ENCODE measurements at places on chromosomes 3 and 15.

DNA sequence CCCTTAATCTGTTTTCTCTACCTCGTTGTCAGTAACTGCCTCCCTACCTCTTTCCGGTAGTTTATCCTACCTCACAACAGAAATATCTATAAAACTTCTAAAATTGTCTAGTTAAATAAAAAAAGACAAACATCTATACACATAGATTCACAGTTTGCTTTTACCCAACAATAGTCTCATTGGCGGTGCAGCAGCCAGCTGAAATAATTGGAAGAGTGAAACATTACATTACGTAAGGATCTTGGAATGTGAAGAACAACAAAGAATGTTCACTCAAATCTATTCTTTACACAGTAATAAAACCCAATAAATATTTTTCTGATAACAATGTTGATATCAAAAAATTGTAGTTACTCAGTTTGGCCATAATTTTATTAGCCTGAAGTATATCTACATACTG is 115.5 kb upstream of the ARPP21 start:
- no peak for DNase-seq

DNA sequence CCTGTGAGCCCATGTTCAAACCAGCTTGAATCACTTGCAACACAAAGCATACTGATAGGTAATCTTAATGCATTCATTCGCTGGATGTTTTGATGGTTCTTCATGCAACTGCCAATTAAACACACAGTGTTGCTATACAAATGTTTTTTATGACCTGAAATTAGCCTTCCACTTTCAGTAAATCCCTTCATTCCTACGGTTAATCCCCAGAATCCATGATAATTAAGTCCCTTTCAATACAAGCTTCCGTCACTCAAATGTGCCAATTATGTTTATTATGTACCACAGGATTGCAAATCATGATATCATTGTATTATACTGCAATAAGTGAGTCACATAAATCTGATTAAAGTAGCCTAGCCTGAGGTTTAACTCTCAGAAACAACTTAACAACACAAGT is 14.5 kb upstream of the LYZL4 start:
- no peak for DNase-seq

DNA sequence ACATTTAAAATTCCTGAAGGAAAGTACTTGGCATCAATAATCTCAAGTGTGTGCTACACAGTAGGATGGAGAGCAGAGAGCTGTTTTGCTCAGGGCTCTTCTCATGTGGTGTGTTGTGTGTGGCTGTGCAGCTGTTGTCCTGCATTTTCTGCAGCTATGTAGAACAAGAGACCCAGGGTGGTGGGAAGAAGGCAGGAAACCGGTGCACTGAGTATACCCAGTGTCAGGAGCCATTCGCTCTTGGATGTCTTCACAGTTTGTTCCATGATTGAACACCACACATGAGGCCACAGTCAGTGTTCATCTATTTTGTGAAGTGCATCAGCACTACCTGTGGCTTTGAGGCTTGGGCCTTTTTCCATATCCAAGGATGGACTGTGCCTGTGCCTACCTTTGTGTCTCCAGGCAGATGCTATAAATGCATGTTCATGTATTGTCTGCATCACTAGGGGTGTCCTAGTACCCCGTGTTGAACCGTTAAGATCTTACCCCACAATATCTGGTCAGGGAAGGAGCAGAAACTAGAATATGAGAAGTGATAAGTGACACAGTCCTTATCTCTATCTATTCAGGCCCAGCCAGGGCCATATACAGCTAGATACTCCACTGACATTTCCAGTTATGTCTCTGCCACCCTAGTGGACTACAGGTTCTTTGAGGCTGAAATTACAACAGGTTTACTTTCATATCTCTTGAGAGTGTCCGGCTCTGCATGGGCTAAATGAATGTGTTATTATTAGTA is 194.3 kb downstream of the NR2F2 start:
- DNase-seq, result no peak

DNA sequence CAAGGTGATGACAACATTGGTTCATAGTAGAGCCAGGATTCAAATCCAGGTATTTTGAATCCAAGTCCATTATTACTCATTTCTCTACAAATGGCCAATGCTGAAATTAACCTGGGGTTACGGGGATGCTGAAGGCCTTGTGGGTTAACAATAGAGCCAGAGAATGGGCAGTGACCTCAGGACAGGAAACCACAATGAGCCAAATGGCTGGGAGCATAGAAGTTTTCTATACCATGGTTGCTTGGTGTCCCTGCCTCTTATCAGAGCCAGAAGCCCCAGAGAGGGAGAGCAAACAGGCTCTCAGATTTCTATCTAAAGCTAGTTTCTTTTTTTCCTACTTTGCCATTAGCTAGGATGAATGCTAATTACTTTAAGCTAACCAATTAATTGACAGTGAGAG is 82.3 kb downstream of the TNIK start:
- DNase-seq, result no peak

- DNase-seq, result no peak
Measured at GRCh38 chr3:133457025-133457424, 57.2 kb downstream of the BFSP2 start.

DNA sequence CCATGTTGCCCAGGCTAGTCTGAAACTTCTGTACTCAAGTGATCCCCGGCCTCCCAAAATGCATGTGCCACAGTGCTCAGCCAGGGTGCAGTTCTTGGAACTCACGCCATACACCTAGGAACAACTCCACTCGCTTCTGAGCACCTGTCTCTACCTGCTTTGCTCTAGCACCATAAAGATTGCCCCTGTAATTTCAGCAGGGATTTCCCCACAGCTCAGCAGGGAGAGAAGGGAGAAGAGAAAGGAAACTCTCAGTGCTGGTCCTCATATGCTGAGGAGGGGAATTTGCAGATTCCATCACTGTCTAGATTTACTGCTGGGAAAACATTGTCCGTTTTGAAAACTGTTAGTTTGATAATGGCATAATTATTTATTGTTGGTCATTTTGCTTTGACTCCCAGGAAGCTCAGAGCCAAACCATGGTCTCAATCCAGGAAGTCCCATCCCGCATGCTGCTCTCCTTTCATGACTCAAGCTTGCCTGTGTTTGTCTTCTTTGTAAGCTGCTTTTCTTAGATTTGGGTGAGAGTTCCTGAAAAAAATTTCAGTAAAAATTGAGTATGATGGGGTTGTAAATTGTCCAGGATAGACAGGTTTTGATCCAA is 24.2 kb downstream of the TRIM71 start:
- DNase-seq, result no peak

DNA sequence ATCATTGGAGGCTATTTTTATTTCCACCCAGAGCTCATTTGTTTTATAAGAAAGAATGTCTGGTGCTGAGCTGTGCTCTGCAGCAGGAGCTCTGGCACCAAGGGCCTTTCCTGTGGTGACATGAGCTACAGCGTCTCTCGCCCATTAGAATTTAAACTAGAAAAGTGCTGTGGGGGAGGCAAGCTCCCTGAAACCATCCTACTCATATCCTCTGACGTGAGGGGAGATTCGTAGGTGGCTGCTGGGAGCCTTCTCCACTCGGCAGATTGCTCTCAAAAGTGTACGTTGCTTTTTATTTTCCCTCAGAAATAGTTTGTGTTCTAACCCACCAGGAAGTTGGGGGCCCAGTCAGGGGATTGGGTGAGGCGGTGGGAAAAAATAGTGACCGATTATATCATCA is 76.3 kb upstream of the ARHGEF3 start:
- DNase-seq, result no peak

- no peak for DNase-seq
Measured at GRCh38 chr3:30524357-30525040, 81.9 kb upstream of the TGFBR2 start.

DNA sequence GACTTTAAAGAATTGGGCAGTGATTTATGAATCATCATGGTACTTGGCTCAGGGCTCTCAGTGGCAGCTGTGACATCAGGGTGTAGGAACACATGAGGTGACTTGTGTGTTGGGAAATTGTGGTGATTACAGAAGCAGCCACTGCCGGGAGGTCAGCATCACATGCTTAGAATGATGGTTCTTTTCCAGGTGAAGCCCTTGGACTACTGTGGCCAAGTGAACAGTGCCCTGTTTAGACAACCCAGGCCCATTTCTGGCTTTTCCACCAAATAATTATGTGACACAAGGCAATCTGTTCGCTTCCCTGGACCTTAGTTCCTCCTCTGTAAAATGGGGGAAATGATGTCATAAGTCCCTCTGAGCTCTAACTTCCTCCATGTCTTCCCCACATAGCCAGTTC is 139.7 kb upstream of the ROPN1 start:
- DNase-seq, result no peak

- DNase-seq, result no peak
Measured at GRCh38 chr3:129577925-129578786, 28.3 kb downstream of the PLXND1 start.

GRCh38 chr3:110352841-110353604 is 718.6 kb upstream of the NECTIN3 start:
- no peak for DNase-seq

GRCh38 chr3:36700537-36701248 is 63.7 kb downstream of the DCLK3 start:
- no peak for DNase-seq

- no peak for DNase-seq
Measured at GRCh38 chr15:101318839-101319238, 23.8 kb upstream of the SNRPA1 start.

DNA sequence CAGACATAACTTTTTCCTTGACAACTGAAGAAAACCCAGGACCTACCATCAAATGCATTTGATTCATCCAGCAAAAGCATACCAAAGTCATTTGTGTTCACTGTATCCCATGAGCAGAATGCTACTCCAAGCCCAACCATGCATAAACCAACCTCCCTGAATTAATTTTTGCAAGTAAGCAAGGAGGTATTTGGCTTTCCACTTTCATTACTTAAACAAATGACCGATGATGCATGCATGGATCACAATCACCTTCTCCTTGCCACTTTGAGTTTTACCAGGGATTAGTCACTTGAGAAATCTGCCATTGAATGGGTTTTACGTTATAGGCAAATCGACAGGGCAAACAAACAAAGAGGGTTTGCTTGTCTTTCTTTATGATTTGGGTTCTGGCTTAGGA is 214.8 kb downstream of the FMN1 start:
- no peak for DNase-seq

- DNase-seq, result no peak
Measured at GRCh38 chr3:37016903-37017302, 23.6 kb downstream of the MLH1 start.

DNA sequence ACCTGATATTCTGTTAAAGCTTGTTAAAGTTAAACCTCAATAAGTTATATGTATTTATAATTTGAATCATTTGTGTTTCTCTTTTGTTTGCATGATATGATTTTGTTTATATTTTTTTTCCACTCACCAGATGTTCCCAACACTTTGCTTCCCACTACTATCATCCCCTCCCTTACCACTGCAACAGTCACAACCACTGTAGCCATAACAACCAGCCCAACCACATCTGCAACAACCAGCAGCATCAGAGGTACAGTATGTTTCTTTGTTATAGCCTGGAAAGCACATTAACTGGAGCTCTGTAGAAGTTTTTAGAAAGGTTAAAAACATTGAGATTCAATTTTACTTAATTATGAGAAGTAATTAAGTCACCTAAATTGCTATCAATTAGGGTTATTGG is 1011.9 kb downstream of the VGLL3 start:
- DNase-seq, result no peak

DNA sequence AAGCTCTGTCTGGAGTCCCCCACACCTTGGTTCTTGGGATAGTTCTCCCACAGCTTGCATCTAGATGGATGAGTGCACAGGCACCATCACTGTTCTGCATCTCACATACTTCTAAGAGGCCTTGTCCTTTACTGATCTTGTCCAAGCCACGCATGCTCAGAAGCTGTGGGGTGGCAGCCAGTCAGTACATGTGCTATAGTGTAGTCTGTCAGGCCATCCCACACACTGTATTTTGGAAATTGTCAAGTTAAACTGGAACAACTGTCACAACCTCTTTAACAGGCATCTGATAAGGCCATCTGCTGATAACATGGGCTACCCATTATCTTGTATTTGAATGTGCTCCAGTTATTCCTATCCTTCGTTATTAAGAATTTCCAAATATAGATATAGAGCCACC is 296.5 kb upstream of the AZI2 start:
- no peak for DNase-seq

GRCh38 chr15:95557226-95558046 is 773.1 kb upstream of the NR2F2 start:
- DNase-seq, result no peak

GRCh38 chr3:102443021-102443420 is 8.2 kb downstream of the ZPLD1 start:
- no peak for DNase-seq

DNA sequence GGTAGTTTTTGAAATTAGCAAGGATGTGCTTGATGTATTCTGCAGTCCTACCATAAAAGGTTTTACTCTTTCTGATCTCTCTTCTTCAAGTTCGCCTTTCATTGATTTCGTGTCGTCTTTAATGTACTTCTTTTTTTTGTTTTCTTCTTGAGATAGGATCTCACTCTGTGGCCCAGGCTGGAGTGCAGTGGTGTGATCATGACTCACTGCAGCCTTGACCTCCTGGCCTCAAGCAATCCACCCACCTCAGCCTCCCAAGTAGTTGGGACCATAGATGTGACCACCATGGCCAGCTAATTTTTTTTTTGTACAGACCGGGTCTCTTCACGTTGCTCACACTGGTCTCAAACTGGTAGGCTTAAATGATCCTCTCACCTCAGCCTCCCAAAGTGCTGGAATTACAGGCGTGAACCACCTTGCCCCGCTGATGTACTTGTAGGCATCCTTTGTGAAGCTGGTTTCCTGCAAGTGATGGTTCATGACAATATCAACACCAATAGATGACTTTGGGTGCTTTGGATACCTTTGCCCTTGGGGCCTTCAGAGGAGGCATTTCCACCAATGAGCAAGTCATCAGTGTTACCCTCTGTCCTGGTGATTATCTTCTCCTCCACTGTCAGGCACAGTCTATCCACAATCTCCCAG is 28.9 kb upstream of the RNF7 start:
- DNase-seq, result no peak

DNA sequence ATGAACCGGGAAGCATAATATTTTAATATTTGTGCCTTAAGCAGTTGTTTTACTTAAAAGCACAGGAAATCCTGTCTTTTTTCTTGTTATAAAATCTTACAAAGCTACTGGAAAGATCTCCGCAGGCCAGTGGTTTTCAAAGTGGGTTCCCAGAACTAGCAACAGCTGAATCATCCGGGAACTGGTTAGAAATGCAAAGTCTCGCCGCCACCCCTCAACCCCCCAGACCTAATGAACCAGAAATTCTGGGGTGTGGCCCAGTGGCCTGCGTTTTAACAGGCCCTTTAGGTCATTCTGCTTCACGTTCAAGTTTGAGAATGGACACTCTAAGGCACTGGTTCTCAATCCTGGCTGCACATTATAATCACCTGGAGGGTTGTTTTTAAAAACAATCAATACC is 74.7 kb downstream of the PDZRN3 start:
- no peak for DNase-seq

- DNase-seq, result no peak
Measured at GRCh38 chr15:43748376-43748775, 2.1 kb downstream of the PDIA3 start.

GRCh38 chr3:18236726-18237125 is 188.4 kb downstream of the SATB1 start:
- DNase-seq, result no peak

- no peak for DNase-seq
Measured at GRCh38 chr15:98519767-98520550, 128.4 kb upstream of the IGF1R start.

All from activated T-cell treated with anti-CD3 and anti-CD28 coated beads for 1 hour (primary cell).